Fibroblast of the conjunctiva (primary cell): ENCODE measurements at places on chromosomes 7 and 10.

DNA sequence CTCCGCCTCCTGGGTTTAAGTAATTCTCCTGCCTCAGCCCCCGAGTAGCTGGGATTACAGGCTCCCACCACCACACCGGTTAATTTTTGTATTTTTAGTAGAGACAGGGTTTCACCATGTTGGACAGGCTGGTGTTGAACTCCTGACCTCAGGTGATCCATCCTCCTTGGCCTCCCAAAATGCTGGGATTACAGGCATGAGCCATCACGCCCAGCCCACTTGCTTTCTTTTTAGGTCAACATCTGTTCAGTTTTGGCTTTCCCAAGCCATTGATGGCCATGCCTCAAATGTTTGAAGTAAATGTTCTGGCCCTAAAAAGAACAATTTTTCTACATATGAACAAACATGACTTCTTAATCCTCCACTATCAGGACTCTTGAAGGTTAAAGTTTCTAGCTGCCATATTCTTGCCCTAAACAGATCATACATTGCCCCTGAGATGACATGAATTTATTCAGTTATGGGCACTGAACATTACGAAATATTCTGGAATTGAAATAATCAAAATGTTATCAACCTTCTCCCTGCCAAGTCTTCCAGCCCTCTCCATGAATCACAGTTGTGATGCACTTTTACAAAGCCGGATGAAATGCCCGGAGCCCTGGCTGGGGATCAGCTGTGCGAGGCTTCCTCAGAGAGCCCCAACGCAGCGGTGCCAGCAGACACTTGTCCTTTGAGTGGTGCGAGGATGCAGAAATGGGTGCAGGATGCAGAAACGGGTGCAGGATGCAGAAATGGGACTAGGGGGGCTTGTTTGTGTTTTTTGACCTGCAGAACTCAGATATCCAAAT is 2.9 kb downstream of the MRLN start:
- no peak for DNase-seq

GRCh38 chr10:125257521-125258108 is 97.3 kb upstream of the CTBP2 start:
- DNase-seq: no peak

DNA sequence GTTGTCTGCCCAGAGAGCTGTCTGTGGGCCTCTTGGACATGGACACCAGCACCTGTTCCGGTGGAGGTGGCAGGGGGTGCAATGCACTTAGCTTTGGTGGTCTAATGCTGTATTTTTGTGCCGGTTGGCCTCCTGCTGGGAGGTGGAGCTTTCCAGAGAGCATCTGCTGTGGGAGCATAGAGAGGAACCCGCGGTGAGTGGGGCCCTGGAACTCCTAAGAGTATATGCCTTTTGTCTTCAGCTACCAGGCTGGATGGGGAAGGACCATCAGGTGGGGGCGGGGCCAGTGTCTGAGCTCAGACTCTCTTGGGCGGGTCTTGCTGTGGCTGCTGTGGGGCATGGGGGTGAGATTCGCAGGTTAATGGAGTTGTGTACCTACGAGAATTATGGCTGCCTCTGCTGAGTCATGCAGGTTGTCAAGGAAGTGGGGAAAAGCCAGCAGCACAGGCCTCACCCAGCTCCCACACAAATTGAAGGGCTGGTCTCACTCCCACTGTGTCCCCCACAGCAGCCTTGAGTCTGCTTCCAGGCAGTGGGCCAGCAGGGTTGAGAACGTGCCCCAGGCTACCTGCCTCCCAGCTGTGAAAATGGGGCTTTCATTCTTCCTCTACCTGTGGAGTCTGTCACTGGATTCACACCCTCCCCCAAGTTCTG is 29.0 kb downstream of the JAKMIP3 start:
- no peak for DNase-seq

DNA sequence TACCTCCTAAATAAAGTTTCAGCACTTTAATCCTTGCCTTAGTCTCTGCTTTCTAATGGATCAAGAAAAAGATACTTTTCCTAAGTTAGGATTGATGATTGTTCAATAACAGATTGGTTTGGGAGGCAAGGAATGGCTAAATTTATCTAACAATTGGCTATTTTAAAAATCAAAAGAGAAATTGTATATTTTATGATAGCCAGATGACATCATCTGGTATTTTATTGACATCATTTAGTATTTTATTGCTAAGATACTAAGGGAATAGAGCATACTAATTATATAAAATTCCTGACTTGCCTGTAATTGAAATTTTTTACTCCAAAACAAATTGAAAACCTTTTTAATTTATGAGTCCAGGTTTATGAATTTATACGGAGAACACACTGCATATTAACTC is 19.3 kb upstream of the FAM13C start:
- no peak for DNase-seq

DNA sequence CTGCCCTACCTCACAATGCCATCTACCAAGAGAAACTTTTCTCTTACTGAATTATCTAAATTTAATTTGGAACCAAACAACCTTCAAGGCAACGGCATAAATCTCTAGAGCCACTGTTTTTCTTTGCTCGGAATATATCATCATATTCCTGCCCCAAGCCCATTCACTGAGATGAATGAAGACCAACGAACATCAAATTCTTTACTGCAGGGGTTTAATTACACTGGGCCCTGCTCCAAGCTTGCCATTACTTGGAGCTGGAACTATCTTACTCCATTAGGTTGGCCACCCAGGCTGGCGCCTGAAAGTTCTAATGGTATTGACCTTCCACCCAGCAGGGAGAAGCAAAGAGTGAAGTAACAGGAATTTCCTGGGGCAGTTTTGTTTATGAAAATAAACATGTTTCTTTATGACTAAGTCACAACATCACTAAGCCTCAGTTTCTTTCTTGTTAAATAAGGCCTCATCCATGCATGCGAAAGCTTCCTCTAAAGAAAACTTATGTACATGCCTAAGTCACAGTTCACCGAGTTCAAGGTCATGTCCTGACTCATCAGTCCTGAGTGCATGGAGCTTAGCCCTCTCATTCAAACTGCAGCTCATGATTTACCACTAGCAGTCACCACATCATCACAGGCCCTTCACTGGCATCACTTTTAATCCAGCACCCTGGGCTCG is 42.1 kb upstream of the ANAPC16 start:
- DNase-seq: no peak

DNA sequence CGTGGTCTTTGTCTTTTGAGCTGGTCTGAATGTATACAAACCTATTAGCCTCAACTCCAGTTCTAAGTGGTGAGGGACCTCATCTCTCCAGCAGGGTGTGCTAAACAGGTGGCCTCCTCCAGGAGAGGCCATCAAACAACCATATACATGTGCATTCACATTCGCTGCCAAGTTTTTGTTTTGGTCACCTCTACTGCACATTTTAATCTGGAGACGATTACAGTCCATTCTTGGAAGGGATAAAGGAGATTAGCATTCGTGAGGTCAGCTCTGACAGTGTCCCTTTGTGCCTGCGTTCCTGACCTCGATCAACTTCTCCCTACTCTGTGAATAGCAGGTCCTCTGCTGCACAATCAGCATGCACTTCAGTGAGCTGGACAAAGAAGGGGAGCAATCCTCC is 60.8 kb downstream of the RHOBTB1 start:
- no peak for DNase-seq

DNA sequence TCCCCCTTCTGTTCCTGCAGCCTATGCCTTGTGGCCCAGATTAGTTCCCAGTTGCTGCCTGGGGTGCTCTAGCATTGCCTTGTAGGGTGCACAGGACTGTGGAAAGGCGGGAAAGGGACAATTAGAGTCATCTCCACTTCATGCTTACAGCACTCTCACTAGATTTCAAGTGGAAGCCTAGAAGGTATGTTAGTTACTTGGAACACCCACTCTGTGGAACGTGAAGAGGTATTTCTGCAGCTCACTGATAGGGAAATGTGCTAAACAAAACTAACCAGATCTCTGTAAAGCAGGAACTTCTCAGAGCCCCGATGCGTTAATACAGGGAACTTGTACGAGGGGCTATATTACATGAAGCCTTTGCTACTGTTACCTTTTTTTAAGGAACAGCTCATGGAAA is 19.4 kb downstream of the STMP1 start:
- DNase-seq: no peak

DNA sequence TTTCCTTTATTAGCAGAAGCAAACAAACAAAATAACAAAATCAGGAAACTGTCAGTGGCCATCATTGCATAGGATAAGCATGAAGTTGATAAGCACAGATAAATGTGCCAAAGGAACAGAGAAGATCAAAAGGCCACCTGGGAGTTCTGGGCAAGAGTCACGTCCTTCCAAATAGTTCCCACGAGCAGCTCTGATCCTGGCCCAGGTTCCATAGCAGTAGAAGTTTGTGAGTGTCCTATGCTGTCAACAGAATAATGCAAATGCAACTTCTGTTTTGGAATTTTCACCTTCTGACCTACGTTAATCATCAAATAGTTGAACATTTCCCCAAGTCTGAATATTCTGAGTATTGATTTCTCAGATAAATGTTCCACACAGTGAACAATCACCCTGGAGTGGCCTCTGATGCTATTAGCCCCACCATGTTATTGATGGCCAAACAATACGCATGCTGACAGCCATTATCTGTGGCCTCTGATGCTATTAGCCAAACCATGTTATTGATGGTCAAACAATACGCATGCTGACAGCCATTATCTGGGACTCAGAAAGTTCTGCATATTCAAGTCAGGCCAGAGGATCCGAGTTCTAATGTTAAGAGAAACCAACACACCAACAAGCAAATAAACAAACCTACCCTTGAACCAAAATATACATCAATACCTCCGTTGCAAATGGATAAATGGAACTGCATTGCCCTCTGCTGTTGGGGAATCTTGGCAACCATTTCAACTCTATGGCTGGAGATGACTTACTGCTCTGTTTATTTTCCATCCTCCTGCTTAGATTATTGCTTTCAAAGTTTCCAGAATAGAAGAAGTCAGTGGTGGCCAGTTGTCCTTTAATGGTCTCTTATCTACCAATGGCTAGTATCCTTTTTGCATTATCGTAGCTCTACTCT is 63.3 kb downstream of the MRC1 start:
- peak; percentile 16 for DNase-seq

- DNase-seq: peak; percentile 90
Observed at GRCh38 chr7:2172311-2173188, 60.2 kb downstream of the MAD1L1 start.

DNA sequence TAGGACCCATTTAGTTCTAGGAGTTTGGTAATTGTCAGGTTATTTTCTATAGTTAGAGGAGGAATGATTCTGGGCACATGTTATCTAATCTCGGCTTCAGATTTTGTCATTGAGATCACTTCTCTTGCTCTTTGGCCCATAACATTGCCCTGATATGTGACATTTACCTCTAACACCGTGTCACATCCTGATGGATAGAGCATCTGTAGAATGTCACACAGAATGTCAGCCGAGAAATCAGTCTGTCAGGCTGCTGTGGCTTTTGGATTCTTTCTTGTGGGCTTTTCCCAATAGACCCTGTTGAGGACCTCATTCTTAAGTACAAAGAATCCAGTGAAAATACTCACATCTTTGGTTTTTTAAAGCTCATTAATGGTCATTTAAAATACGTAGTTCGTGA is 142.4 kb downstream of the LRRC4 start:
- no peak for DNase-seq

DNA sequence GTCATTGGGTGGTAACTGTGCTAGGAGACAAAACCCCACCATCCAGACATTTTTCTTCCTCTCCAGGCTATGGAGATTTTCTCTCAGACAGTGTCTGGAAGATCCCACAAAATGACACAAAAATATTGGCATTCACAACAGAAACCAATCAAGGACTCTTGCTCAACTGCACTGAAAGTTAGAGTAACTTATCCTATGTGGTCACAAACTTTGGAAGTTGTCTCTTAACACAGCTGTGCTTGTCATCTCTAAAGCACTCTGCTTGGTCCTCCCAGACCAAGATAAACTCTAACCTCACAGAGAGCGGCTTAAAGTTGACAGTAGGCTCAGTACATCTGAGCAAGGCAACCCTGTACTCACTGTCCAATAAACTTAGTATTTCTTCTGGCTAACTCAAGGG is 74.9 kb downstream of the AKR1C4 start:
- no peak for DNase-seq

DNA sequence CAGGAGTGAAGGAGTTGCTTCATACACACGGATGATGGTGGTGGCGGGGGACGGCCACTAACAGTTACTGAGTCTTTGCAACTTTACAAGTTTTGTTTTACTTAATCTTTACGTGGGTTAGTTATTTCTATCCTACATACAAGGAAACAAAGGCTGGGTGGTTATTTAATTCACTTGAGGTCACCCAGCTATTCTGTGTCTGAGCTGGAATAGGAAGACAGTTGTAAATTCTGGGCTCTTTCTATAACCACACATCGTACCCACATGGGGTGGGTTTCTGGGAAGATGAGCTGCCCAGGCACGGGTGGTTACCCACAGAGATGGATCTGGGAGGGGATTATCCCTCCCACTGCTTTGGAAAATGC is 137.9 kb downstream of the ANLN start:
- DNase-seq: no peak

DNA sequence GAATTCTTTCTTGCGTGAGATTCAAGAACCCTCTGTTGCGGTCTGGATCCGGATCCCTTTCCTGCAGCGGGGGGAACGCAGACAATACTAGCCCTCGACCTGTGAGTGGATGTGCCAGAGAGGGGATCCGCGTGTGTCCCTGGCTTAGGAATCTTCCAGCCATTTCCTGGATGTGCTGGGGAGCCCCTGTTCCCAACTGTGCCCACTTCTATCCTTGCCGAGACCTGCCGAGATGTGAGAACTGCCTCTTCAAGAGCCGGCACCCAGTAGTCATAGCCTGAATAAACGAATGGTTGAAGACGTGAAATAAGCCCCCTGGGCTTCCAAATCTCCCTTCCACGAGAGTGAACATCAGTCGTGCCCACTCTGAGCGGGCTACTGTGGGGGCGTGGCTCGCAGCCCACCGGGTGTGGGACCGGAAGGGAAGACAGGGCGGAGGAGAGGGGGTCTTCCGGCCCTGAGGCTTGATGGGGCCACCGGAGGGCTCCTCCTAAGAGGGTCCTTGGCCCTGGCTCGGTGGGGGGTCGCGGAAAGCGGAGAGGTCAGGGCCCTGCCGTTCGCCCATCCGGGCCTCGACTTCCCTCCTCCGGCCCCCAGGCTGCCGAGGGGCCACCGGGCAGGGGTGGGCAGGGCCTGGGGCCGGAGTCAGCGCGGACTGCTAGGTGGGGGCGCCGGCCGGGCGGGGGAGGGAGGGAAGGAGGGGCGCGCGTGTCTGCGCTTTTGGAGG is 1.3 kb upstream of the CCDC136 start:
- no peak for DNase-seq

DNA sequence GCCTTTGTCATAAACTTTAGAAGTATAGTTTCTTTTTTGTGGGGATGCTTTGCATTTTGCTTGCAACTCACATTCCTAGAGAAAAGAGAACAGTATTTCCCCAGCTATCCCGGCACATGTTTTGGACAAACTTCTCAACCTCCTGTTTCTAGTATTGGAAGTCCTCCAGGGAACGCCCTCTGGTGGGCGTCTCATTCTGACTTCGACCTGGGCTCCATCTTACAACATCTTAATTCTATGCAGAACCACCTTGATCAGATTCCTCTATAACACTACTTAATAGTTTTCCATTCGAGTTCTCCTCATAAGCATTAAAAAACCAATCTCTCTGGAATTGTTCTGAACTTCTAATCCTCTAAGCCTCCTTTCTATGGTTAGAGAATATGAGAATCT is 139.5 kb upstream of the FZD8 start:
- no peak for DNase-seq
